ENCODE measurements at places on chromosomes 1 and 21.

GRCh38 chr1:10517677-10517982 is 42.9 kb downstream of the PEX14 start:
- no peak for DNase-seq

- DNase-seq, result no peak
These were observed 424.7 kb upstream of the ADGRL2 start for GRCh38 chr1:81375884-81376548.

GRCh38 chr1:91054780-91055481 is 33.1 kb upstream of the ZNF644 start:
- no peak for DNase-seq

DNA sequence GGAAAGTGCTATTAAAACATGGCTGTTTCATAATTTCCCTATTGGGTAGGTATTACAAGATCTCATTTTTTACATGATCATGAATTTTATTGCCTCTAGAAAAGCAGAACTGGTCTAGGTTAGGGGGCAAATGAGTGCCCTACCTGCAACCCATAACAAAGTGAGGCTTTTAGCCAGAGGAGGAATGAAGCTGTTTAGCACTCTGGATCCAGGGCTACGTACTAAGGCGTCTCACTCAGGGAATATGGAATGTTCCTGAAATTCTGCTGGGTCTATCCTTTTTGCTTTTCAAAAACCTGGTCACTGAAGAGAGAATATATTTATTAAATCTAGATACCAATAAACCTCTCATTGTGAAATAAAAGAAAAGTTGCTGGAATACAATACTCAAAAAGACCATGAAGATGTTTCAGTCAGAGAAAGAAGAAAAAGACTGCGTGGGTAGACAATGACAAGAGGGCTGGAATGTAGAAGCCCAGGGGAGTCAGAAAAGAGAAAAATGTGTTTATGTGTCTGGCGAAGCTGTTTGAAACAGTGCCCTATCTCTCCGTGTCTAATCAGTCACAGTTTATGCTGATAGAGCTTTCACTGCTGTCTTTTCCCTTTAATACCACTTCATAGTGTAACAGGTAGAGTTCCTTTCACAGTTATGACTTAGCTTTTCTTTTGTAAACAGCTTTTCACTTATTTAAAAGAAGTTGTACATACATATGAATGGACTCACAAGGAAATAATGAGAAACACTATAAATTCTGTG is 25.0 kb upstream of the SYDE2 start:
- DNase-seq, result no peak

- no peak for DNase-seq
These were observed 5.5 kb upstream of the KCNJ9 start for GRCh38 chr1:160075836-160076235.

GRCh38 chr1:200867018-200867811 is 5.6 kb upstream of the GPR25 start:
- no peak for DNase-seq

- no peak for DNase-seq
These were observed 1.3 kb downstream of the USP1 start for GRCh38 chr1:62438163-62438562.

DNA sequence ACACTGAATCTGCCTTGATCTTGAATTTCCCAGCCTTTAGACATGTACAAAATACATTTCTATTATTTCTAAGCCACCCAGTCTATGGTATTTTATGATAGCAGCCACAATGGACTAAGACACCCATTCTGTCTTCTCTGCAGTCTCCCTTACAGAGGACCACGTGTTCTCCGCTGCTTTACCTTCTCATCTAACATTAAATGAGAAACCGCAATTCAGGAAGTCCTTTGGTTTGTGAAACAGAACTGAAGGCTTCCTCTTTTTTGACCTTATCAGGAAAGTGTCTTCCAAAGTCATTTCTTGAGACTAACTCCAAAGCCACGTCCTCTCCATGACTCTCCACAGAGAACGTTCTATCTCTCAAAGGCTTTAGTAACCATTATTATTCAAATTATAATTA is 560.1 kb downstream of the OMA1 start:
- no peak for DNase-seq

DNA sequence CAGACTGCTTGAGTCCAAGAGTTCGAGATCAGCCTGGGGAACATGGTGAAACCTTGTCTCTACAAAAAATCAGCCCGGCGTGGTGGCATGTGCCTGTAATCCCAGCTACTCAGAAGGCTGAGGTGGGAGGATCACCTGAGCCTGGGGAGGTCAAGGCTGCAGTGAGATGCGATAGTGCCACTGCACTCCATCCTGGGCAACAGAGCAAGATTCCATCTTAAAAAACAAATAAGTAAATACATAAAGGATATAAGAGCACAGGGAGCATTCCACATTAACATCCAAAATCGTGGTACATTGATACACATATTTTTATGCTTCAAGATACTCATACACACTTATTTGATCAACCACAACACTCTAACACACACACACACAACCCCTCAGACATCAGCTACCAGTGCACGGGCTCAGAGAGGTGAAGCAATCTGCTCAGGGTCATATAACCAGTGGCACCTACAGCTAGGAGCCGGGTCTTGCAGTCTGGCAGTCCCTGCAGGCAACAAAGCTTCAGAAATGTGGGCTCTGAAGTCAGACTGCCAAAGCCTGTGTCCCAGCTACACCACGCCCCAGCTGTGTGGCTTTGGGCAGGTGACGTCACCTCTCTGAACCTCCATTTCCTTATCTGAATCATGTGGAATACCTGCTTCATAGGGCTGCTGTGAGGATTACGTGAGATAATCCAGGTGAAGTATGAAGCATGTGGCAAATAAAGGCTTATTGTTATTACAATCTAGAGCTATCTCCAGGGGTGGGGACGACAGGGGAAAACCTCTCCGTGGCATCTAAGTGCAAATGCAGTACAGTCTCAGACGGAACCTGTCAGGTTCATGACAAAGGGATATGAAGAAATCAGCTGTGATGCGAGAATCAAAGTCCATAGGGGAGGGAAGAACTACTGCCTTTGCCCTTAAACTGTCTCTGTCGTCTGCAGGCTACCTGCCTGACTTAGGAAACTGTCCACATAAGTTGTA is 4.8 kb upstream of the CRYBG2 start:
- DNase-seq, result peak; percentile 45

GRCh38 chr1:109909561-109909960 is 1.1 kb upstream of the CSF1 start:
- no peak for DNase-seq

DNA sequence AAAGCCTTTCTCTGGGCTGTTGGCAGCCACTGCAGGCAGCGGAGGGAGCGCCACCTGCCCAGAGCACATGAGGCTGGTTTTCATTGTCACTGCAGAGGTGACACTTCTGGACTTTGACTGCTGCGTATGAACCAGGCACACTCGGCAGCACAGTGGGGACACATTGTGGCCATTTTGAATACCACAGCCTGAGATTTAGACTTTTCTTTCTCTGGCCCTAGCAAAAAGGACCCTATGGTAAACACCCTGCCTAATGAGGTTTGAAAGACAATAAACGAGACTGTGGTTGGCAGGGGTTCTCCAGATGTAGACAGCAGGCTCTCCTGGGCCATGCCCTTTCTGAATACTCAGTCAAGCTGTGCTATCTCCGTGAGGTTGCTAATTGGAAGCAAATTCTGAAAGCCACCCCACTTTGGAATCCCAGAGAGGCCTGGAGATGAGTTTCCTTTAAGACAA is 12.0 kb upstream of the KCNE2 start:
- no peak for DNase-seq

- no peak for DNase-seq
These were observed 92.5 kb upstream of the KCNE2 start for GRCh38 chr21:34271189-34271851.

- DNase-seq, result no peak
These were observed 189.7 kb downstream of the RERE start for GRCh38 chr1:8627728-8628127.

DNA sequence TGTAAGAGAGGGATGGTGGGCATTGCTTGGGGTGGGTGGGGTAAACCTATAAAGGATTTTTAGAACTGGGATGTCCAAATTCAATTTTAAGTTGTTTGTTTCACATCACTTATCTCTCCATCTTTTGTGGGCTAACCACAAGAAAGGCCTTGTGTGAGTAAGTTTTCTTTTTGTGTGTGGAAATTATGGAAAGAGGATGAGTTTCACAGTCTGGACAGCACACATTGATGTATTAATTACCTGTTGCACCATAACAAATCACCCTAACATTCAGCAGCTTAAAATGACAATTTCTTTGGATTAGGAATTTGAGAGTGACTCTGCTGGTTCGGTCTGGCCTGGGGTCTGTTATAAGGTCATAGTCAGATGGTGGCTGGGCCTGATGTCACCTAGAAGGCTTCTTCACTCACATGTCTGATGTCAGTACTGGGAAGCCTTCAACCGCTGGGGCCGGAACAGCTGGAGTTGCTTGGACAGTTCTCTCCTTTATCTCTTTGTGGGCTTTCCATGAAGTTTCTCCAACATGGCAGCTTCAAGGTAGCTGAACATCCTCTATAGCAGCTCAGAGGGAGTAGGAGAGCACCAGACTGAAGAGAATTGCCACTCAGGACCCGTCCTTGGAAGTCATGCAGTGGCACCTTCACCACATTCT is 2.0 kb upstream of the COL9A2 start:
- no peak for DNase-seq

- no peak for DNase-seq
These were observed 395.9 kb downstream of the KIF26B start for GRCh38 chr1:245550720-245551043.

DNA sequence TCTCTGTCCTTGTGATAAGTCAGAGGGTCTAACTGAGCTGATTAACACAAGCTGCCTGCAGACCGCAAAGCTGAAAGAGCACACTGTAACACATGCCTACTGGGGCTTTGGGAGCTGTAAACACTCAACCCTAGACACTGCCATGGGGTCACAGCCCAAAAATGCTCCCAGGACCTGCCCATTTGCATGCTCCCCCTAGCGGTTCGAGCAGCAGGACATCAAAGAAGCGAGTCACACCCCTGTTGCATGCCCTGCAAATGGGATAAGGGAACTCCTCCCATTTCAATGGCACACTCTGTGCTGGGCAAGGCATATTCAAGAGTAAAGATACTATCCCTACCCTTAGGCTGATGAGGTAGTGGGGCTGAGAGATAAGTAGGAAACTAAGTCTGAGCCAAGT is 22.8 kb downstream of the LCE3E start:
- DNase-seq, result no peak

GRCh38 chr1:43766818-43767525 is 59.6 kb downstream of the ST3GAL3 start:
- no peak for DNase-seq

DNA sequence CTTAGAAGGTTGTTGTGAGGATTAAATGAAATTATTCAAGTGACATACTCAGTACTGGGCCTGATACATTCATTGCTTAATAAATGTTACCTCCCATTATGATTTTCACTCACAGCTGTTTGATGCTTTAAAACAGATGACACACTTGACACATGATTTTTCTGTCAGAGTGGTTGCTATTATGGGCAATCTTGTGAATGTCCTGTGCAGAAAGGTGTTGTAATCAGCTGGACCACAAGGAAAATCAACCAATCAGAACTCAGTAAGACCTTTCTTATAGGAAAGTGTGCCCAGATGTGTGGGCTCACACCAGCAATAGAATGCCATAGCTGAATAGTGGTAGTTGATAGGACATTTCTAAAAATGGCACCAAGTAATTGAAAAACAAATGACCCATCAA is 23.5 kb downstream of the GJA5 start:
- DNase-seq, result no peak

DNA sequence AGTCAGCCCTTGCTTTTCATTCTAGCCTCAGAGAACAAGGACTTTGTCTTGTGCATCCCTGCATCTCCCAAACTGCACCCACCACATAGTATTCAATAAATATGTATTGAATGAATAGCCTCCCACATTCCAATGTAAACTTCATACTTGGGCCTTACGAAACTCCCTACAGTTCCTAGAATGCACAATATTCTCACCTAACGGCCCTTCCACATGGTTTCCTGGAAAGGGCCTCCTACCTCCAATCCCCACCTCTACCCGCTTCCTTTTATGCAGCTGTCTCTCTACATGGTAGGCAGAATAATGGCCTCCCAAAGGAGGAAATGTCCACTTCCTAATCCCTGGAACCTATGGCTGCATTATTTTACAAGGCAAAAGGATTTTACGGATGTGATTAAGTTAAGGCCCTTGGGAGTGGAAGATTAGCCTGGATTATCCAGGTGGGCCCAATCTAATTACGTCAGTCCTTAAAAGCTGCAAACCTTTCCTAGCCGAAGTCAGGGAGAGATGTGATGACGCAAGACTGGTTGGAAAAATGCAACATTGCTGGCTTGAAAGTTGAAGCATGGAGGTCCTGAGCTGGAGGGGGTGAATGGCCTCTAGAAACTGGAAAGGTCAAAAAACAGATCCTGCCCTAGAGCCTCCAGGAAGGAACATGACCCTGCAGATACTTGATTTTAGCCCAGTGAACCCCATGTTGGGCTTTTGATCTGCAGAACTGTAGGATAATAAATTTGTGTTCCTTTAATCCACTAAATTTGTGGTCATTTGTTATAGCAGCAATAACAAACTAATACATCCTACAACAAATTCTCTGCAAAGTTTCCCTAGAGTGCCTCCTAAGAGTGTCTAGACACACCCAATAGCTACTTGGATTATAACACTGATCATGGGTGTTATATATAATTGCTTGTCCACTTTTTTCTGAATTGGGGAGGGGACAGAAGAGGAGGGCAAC is 5.2 kb upstream of the PIK3C2B start:
- DNase-seq, result no peak

GRCh38 chr1:59309795-59310548 is 13.1 kb downstream of the FGGY start:
- no peak for DNase-seq

GRCh38 chr1:171221665-171222591 is 26.4 kb upstream of the FMO1 start:
- no peak for DNase-seq

- no peak for DNase-seq
These were observed 33.4 kb downstream of the ATF3 start for GRCh38 chr1:212641956-212642355.

- no peak for DNase-seq
These were observed 529 bp downstream of the EGLN1 start for GRCh38 chr1:231421546-231421970.

DNA sequence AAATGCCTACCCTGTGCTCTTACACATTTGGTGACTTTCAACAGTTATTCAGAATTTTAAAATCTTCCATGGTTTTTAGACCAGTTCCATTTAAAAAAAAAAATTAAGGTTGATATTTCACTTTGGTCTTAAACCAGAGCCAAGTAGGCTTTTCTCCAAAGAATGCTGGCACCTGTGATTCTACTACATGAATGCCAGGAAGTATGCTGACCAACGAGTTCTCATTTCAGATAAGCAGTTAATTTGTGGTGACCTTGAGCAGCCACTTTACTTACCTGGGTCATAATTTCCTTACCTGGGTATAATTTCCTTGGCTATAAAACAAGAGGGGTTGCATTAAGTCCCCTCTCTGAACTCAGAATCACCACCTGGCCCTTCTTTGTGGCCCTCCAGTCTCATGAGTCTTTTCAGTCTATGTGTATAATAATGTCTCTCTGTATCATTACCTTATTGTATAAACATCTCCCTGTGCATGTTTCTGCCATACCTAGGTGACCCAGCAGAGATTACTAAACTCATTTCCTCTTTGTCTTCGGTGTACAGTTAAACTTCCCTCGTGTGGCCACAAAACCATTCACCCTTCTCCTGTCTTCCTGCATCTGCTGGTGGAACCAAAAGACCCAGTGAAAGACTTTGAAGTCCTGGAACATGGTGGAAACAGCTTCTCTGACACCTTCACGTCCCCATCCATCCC is 139.1 kb upstream of the DPT start:
- DNase-seq, result no peak

GRCh38 chr1:25173809-25174340 is 58.4 kb downstream of the SYF2 start:
- DNase-seq, result no peak
